ENCODE measurements at places on chromosomes 6 and 20.

- DNase-seq = no peak
Observed at GRCh38 chr6:35900448-35900847, 20.4 kb downstream of the SRPK1 start.

- peak; percentile 77 for DNase-seq
Observed at GRCh38 chr20:49534255-49534712, 33.7 kb downstream of the PTGIS start.

DNA sequence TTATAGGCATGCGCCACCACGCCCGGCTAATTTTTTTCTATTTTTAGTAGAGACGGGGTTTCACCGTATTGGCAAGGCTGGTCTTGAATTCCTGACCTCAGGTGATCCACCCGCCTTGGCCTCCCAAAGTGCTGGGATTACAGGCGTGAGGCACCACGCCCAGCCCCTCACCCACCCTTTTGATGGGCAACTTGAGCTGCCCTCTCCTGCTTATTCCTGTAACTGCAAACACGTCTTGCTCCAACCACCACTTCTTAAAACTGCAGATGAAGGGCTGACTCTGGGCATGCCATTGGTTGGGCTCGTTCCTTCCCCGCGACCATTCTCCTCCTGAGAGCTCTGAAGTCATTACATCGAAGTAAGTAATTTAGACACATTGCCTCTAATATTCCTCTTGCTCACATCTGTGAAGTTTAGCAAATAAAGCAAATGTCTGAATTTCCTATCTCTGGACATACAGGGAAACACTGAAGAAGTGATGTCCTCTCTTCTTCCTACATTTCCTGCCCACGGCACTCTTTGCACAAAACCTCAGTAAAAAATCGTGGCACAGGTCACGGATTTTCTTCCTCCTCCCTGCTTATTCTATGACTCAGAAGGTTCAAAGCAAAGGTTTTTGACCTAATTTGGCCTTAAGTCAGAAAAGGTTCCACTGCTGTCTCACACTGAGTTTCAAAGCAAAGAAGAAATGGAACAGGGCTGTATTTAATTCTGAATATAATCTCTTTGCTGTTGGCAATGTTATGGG, 117.5 kb downstream of the GMPR start:
- no peak for DNase-seq

DNA sequence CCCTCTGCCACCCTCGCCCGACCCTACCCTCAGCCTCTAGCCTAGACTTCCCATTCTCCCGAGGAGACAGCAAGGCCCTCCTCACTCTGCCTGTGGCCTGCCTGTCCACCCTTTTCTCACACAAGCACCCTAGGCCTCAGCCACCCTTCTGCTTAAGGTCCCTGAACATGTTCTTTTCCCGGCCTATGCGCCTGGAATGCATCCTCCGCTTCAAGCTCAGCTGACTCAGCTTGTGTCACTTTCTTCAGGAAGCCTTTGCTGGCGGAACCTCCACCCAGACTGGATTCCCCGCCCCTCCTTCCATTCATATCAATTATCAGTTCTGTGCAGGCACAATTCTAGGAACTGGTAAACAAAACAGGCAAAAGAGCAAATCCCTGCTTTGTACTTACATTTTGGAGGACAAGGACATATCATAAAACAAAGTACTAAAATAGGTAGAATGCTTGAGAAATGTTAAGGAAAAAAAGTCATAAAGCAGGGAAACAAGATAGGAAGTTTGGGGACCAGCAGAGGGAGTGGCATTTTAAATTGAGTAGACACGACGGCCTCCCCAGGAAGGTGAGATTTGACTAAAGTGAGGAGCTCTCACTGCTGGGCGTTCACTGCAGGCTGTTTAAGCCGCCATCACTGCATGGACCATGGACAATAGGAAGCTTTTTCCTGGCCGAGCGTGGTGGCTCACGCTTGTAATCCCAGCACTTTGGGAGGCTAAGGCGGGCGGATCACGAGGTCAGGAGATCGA, 17.9 kb upstream of the SNHG17 start:
- DNase-seq = peak; percentile 92

DNA sequence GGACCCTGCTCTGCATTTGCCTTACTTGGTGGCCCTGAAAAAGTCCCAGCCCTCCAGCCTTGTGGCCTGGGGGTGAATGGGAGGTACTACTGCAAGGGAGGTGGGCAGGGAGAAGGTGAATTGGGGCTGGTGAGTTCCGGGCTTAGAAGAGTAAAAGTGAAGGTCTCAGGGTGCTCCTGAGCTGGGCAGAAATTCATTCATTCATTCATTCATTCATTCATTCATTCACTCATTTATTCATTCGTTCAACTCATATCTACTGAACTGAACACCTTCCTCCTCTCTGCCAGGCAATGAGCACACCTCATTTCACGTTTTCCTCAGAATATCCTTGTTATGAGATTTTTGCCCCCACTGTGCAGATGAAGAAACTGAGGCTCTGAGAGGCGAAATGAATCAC, 6.7 kb upstream of the DLGAP4 start:
- DNase-seq = no peak

DNA sequence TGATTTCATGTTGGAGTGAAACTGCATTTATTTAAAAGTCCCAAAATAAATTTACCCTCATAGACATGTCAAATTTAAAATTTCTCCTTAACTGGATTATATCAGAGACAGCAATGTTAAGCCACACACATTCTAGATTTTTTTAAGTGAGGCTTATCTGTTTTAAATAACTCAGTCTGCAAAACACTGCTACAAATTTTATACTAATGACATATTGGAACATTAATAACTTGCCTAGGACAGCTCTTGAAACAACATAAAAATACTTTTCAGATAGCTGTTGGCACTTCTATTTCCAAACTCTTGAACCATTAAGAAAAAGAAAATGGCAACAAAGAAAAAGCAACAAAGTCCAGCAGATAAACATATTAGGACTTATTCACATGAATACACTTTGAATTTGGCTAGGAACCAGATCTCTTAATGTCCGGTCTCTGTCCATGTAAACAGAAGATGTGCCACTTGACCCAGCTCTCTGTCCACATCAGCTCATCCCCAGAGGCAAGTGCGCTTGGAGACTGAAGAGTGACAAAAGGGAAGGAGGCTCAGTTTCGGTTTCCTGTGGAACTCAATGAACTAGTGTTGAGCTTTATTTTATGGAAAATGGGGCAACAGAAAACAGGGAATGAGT, 219.3 kb upstream of the THBS2 start:
- DNase-seq = no peak

DNA sequence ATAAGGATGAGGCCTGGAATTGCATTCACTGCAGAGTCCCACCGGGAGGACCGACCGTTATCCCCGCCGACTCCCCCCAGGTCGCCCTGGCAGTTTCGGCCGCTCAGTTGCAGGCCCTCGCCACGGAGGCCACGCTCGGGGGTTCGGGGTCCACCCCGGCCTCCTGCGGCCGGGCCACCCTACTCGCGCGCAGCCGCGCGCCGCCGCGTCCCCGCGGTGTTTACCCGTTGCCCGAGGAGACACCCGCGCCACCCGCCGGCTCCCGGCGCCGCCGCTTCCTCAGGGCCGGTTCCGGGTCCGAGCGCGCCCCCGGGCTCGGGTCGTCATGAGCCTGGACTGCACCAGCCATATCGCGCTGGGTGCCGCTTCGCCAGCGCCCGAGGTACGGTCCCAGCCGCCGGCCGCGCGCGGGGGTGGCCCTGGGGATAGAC, at the start of gene CCDC170:
TSS of gene CCDC170 (plus strand) at position 214 of the 431 bp plus-strand sequence. CDS start at position 326, 112 bp downstream.
- no peak for DNase-seq

DNA sequence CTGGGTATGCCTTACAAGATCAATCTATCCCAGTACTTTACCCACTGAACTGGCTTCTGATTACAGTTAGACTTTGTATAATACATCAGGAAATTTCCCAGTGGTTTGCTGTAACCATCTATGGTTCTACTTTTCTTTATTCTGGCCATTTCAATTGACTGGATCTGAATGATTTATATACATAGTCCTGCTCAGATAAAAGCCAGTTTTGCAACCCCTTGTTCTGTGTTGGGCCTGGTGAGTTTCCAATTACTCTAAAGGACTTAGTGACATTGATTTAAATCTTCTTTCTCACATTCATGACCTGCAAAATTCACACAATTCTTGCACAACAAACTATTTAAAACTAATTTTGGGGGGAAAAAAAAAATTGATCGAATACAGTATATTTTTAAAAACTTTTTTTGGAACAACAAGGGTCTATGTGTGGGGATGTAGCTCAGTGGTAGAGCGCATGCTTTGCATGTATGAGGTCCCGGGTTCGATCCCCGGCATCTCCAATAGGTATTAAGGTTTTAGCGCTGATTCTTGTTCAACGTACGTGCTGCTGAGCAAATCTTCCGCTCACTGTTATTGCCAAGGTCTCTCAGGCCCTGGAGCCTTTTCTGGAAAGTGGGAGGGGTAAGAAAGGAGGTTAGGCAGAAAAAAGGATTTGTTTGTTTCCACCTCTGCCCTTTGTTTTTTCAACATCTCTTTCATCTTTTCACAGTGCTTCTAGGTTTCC, 117.5 kb downstream of the GPX5 start:
- DNase-seq = peak; percentile 95

GRCh38 chr6:87826424-87826823, 124.4 kb upstream of the AKIRIN2 start:
- no peak for DNase-seq

DNA sequence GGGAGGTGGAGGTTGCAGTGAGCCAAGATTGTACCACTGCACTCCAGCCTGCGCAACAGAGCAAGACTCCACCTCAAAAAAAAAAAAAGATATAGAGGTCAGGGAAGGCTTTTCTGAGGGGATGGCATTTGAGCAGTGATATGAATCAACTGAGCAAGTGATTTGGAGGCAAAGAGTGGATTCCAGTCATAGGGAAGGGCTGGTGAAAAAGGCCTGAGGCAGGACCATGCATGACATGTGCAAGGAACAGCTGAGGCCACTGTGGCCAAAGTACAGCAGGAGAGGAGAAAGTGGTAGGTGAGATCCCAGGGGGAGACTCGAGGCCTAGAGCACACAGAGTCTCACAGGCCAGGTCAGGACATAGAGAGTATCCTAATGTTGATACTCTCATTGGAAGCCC, 20.1 kb upstream of the PTPRT start:
- no peak for DNase-seq

DNA sequence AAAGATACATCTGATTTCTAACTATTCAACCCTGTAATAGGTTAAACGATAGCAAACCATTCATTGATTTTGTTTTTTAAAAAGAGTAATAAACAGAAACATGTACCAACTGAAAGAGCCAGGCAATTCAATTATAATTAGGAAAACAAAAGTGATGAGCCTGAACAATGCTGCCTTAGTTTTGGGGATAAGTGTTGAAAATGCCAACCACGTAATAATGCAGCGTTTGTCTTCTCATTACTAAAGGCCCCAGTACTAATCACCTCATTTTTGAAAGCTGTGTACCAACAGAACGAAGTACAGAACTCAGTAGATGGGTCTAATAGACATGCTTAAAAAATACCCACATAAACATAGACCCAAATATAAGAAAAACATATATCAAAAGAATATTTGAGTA, 663.6 kb upstream of the CHD6 start:
- no peak for DNase-seq

GRCh38 chr20:59690976-59691375, 86.6 kb downstream of the PHACTR3 start:
- DNase-seq = no peak

DNA sequence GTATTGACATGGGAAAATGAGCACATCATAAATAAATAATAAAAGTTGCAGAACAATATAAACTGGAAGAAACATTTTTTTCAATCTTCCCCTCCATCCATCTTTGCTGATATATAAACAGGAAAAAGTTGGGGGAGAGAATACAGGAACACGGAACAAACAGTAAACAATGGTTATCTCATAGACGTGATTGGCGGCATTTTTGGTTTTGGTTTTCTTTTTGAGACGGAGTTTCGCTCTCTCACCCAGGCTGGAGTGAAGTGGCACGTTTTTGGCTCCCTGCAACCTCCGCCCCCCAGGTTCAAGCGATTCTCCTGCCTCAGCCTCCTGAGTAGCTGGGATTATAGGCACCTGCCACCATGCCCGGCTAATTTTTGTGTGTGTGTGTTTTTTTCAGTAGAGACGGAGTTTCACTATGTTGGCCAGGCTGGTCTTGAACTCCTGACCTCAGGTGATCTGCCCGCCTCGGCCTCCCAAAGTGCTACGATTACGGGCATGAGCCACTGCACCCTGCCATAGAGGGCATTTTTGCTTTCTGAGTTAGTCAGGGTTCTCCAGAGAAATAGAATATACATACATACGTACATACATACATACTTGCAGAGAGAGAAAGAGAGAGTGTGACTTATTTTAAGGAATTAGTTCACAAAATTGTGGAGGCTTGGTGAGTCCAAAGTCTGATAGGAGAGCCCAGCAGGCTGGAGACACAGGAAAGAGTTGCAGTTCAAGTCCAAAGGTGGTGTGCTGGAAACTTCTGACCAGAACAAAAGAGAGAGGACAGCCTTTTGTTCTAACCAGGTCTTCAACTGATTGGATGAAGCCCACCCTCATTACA, 22.6 kb downstream of the GNL1 start:
- DNase-seq = peak; percentile 47

DNA sequence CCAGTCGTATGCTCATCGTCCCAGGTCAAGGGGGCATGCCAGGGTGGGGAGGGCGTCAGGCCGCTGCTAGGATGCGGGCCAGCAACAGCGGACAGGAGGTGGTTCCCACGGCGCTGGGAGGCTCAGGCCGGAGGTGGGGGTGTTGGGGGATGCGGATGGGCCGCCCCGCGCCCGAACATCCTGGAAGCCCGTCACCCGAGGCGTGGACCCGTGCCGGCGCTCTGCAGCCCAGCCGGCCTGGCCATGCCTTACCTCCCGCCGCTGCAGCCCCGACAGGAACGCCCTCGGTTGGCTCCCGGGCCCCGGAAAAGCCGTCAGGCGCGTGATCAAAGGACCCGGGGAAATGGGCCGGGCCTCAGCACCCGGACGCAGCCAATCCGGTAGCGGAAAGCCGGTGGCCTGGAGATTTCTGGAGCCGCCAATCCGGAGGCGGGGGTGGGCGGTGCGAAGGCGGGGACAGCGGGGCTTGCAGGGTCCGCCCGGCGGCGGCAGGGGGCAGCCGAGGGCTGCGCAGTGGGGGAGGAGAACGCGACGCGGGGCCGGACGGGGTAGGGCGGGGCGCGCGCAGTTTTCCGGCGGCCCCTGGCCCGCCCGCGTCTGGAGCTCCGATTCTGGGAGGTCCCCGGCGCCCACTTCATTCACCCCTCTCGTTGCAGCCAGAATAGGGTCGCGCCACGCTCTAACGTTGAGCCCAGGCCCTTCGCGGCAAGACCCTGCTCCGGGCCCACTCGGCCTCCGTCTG, at the start of gene SMIM29:
TSS of gene SMIM29 (minus strand) at position 280 of the 742 bp plus-strand sequence. CDS start 1,215 bp downstream, outside the sequence.
- peak; percentile 98 for DNase-seq

GRCh38 chr6:14822012-14822553, 423.8 kb upstream of the JARID2 start:
- DNase-seq = no peak

- DNase-seq = no peak
Observed at GRCh38 chr20:58888103-58888502, 35.6 kb downstream of the GNAS start.

DNA sequence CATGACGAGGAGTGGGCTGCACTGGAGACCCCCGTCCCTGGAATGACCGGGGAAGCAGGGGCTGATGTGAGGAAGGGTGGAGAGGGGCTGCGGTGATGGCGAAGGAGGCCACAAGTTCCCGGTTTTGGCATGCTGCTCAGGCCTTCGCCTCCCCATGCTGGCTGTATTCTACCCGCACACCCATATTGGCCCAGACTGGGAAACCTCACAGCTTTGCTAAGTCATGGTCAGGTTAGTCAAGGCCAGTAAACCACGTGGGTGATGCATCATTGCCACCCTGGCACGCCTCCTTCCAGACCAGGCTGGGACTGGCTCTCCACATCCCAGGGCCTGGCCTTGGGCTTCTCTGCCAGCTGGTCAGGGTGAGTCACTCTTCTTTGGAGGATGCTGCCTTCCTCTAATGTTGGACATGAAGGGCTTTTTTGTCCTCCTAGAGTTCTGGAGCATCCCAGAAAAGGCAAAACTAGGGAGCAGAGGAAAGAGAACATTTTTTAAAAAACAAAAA, 53.8 kb downstream of the PCNA start:
- DNase-seq = peak; percentile 32

- no peak for DNase-seq
Observed at GRCh38 chr6:111024681-111025080, 42.8 kb downstream of the RPF2 start.

All from OCI-M1 (cell line).